ENCODE measurements at places on chromosomes 6 and 20.

DNA sequence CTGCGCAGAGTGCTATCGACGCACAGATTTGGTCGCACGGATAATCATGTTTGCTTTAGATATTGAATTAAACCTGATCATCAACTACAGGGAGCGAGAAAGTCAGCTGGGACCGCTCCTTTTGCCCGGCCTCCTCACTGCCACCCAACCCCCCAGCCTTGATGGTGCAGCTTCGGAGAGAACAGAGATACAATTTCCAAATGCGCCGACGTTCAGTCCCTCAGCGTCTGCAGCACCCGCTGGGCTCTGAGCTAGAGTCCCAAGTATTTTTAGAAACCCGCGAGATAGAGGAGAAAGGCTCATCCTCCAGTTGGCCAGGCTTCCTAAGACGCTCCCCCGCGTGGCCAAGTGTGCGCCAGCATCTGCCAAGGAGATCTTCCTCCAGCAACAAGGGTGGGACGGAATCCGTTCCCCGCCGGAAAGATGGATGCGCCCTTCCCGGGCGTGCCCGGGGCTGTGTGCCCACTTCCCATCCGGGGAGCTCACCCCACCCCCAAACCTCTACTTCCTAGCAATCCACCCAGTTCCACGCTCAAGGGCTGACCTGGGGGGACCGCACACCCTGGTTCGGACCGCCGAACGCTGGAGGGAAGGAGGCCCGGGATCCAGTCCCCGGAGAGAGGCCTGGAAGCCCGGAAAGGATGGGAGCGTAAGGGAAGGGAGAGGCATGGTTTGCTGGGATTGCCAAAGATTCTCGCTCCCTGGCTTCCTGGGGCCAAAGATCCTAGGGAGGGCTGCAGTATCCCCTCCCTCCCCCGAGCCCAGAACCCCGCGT, 4.1 kb downstream of the NKX2-2 start:
- no peak for DNase-seq

GRCh38 chr6:117233145-117233544, 32.2 kb upstream of the VGLL2 start:
- no peak for DNase-seq

GRCh38 chr20:53792946-53793536, 199.4 kb upstream of the ZNF217 start:
- DNase-seq: no peak

GRCh38 chr20:62905536-62906117, 20.7 kb downstream of the DIDO1 start:
- DNase-seq: no peak

- DNase-seq: no peak
Observed at GRCh38 chr6:160070427-160070826, 51.2 kb upstream of the SLC22A1 start.

DNA sequence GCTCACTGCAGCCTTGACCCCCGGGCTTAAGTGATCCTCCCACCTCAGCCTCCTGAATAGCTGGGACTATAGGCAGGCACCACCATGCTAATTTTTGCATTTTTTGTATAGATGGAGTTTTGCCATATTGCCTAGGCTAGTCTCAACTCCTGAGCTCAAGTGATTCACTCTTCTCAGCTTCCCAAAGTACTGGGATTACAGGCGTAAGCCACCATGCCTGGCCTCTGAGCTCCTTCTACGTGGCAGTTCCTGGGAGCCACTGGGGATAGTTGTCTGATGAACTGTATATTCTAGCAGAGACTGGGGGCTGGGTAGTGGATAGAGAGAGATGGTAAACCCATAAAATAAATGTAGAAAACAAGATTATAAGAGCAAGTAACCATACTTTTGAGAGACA, 26.1 kb downstream of the IYD start:
- DNase-seq: no peak

- DNase-seq: no peak
Observed at GRCh38 chr6:84467296-84467695, 239.9 kb upstream of the CEP162 start.

All from activated CD4-positive, alpha-beta T cell treated with anti-CD3 and anti-CD28 coated beads for 4 hours (primary cell).